Mesothelial cell of epicardium (in vitro differentiated cells): ENCODE measurements at places on chromosomes 4 and X.

- no peak for DNase-seq
- no peaks in the 10 kb centered on the region for H3K36me3 ChIP-seq
- H3K4me1 ChIP-seq: peaks cover 7% of the 10 kb centered on the region
- no peaks in the 10 kb centered on the region for H3K27me3 ChIP-seq
These were observed 7.4 kb upstream of the HCCS start for GRCh38 chrX:11103751-11104150.

DNA sequence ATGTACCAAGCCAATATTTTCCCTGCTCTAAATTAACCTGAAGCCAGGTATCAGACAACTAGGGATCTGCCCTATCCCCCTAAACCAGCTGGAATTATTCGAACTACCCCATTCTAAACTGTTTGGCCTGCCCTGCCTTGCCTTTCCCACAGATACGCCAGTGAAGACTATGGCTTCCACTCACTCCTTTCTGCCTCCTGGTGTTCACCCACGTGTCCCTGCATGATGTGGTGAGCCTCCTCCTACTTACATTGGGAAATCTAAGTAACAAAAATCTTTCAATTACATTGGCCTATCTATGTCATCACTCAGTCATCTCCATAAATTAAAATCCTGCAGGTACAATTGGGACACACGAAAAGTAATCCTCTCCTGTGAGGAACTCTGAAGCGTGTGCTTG lies 6.1 kb upstream of the LDOC1 start:
- H3K27me3 ChIP-seq: no peaks in the 10 kb centered on the region
- no peak overlapping the region for H3K27ac ChIP-seq
- H3K4me1 ChIP-seq: no peaks in the 10 kb centered on the region
- no peak for DNase-seq

DNA sequence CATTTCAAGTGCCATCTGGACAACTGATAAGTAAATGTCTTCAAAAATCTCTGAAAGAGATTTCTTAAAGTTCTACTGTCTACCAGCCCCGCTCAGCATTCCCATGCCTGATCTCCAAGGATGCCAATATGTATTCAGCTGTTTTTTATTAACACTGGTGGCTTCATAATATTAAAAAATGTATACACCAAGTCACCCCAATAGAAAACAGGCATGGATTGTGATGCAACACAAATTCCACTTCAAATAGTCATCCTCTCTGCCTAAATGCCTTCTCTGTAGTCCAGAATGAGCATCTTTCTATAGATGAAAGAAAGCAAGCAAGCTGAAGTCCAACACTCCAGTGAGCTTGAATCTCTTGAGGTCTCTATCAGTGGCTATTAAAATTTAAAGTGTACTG lies 152.2 kb upstream of the PPARGC1A start:
- H3K4me1 ChIP-seq: no peaks in the 10 kb centered on the region
- H3K4me3 ChIP-seq: no peak overlapping the region
- peaks cover 45% of the 10 kb centered on the region for H3K27me3 ChIP-seq
- H3K36me3 ChIP-seq: no peaks in the 10 kb centered on the region

- peaks cover 4% of the 10 kb centered on the region for H3K36me3 ChIP-seq
- DNase-seq: no peak
- no peak overlapping the region for H3K4me3 ChIP-seq
These were observed 161.5 kb upstream of the SFRP2 start for GRCh38 chr4:153950100-153950979.

DNA sequence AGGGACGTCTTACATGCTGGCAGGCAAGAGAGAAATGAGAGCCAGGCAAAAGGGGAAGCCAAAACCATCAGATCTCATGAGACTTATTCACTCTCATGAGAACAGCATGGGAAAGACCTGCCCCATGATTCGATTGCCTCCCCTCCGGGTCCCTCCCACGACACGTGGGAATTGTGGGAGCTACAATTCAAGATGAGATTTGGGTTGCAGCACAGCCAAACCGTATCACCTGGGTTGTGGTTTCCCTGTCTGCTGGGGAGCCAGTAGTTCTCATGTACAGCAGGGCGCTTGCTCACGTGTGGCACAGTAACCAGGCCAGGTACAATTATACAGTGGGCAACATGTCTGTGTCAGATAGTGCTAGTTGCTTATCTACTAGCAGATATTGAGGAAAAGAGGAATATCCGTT lies 11.1 kb upstream of the RS1 start:
- no peaks in the 10 kb centered on the region for H3K27me3 ChIP-seq
- no peak overlapping the region for H3K27ac ChIP-seq
- H3K4me3 ChIP-seq: no peak overlapping the region
- no peaks in the 10 kb centered on the region for H3K36me3 ChIP-seq
- no peaks in the 10 kb centered on the region for H3K4me1 ChIP-seq

DNA sequence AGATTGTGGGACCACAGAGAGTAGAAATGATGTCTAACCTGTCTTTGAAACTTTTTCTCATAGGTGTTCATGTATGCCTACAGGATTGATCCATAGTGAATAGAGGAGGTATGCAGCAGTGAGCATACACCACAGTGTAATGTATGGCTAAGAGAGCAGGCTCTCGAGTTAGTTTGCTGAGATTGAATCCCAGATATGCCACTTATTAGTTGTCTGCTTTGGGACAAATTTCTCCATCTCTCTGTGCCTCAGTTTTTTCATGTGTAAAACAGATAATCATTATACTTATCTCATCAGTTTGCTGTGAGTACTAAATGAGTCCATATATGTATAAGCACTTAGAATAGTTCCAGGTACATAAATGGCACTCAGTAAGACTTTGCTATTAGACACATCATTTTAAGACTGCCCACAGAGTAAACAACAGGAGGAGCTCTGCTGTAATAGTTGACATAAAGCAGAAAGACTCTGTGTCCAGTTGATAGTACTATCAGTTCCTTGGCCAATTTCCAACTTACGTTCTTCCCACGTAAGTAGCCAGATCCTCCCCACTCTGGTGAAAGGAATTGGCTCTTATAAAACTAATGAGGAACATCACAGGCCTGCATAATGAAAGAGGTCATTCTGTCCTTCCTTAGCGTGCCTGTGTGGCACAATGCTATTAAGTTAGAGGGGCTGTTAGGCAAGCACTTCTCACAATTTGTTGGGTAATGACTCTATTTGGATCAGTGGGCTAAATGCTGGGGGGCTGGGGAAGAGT lies 20.7 kb upstream of the RNF150 start:
- H3K27ac ChIP-seq: peak overlapping the region; percentile 77
- no peaks in the 10 kb centered on the region for H3K36me3 ChIP-seq
- peaks cover 3% of the 10 kb centered on the region for H3K27me3 ChIP-seq
- peaks cover 15% of the 10 kb centered on the region for H3K4me1 ChIP-seq
- no peak for DNase-seq

DNA sequence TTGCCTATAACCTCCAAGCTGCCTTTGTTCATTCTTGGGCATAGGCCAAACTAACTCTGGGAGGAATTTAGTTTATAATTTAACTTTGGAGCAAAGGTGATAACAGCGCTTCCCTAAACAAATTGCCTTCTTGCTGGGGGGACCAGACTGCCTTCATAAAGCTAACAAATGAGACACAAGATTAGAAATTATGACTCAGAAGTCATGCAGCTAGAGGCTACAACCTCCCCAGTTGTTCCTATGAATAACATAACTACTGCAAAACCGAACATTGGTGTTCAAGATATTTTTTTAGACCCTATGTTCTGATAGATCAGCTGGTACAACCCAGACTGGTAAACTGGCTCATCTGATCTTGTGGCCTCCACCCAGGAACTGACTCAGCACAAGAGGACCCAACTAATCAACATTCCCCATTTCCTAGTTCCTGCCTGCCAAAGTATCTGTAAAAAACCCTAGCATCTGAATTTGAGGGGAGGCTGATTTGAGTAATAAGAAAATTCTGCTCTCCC lies 22.0 kb upstream of the TMPRSS11B start:
- peaks cover 7% of the 10 kb centered on the region for H3K4me1 ChIP-seq
- peak overlapping the region; percentile 39 for H3K27ac ChIP-seq
- H3K4me3 ChIP-seq: no peak overlapping the region
- DNase-seq: no peak
- H3K27me3 ChIP-seq: no peaks in the 10 kb centered on the region

DNA sequence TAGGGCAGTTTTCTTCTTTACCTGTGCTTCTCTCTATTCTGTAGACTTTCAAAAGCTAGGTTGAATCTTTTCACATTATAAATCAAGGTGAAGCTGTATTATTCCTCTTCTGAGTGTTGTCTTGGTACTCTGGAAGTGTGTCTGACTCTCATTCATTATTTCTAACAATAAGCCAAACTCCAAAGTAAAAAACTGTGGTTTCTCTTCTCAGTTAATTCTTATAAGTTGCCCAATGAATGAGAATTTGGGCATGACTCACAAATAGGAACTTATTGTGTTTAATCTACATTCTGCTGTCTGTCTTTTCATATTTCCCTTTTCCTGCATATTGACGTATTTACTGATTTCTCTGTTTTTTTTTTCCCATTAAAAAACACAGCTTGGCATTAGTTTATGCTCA lies 714.5 kb downstream of the CCSER1 start:
- H3K27ac ChIP-seq: no peak overlapping the region
- peaks cover 12% of the 10 kb centered on the region for H3K4me1 ChIP-seq
- no peak for DNase-seq
- no peak overlapping the region for H3K4me3 ChIP-seq
- no peaks in the 10 kb centered on the region for H3K36me3 ChIP-seq

DNA sequence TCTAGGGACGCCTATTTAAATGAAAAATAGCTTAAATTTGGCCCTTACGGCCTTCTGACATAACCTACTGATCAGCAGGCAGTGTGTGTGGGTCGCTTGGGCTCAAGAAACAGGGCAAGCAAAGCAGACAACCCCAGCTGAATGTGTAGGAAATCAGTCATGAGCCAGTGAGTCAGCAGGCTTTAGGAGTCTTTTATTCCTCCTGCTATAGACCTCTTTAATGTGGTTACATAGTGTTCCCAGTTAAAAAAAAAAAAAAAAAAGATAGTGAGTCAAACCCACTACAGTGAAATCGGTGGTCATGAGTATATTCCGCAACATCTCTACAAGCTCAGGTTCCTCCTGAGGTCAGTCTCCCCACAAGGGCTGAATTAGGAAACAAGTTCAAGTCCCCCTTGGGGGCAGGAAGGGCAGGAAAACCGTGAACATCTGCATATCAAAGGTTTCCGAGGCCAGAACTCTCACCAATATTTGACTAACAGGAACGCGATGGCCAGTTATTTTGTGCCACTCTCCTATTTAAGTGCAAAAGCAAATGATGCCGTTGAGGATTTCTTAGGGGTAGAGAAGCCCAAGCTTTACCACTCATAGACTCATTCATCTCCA lies 32.7 kb downstream of the ACSL1 start:
- H3K36me3 ChIP-seq: peaks cover 11% of the 10 kb centered on the region
- H3K27me3 ChIP-seq: no peaks in the 10 kb centered on the region
- H3K27ac ChIP-seq: no peak overlapping the region
- no peak for DNase-seq
- H3K4me1 ChIP-seq: peaks cover 10% of the 10 kb centered on the region
- H3K4me3 ChIP-seq: no peak overlapping the region

DNA sequence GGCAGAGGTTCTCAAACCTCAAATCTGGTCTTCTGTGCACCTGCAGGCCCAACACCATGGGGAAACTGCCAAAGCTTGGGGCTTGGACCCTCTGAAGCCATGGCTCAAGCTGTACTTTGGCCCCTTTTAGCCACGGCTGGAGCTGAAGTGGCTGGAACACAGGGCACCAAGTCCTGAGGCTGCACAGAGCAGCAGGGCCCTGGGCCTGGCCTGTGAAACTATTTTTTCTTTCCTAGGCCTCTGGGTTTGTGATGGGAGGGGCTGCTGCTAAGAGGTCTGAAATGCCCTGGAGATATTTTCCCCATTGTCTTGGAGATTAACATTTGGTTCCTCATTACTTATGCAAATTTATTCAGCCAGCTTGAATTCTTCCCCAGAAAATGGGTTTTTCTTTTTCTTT lies 18.3 kb upstream of the PI4K2B start:
- peaks cover 6% of the 10 kb centered on the region for H3K36me3 ChIP-seq
- no peak overlapping the region for H3K4me3 ChIP-seq

GRCh38 chr4:74105656-74106280 lies 6.8 kb upstream of the CXCL2 start:
- H3K27ac ChIP-seq: peak overlapping the region; percentile 77
- H3K27me3 ChIP-seq: peaks cover 5% of the 10 kb centered on the region
- DNase-seq: no peak
- H3K36me3 ChIP-seq: no peaks in the 10 kb centered on the region
- H3K4me3 ChIP-seq: no peak overlapping the region

DNA sequence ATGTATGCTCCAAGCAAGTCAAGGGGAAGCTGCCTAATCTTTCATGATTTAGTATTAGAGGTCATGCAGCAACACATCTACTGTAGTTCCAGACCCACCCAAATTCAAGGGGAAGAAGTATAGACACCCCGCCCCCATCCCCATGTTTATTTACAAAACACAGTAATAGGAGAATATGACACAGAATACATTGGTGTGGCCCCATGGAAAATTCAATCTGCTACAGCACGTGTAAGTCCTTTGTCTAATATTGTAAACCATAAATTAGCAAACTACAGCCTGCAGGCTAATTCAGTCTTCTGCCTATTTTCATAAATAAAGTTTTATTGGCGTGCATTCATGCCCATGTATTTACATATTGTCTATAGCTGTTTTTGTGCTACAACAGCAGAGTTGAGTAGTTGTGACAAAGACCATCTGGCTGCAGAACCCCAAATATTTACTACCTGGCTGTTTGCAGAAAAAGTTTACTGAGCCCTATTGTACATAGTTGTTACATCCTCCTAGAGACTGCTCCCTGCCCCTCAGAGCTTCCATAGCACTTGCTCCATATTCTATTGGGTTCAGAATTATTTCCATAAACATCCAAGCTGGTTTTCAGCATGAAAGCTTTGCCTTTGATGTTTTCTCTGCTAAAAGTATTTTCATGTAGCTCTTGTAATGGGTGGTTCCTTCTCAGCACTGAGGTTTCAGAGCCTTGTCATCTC lies 326.8 kb upstream of the CPEB2 start:
- H3K27me3 ChIP-seq: peaks cover 12% of the 10 kb centered on the region
- no peaks in the 10 kb centered on the region for H3K36me3 ChIP-seq
- H3K4me1 ChIP-seq: no peaks in the 10 kb centered on the region
- no peak for DNase-seq
- H3K4me3 ChIP-seq: no peak overlapping the region

DNA sequence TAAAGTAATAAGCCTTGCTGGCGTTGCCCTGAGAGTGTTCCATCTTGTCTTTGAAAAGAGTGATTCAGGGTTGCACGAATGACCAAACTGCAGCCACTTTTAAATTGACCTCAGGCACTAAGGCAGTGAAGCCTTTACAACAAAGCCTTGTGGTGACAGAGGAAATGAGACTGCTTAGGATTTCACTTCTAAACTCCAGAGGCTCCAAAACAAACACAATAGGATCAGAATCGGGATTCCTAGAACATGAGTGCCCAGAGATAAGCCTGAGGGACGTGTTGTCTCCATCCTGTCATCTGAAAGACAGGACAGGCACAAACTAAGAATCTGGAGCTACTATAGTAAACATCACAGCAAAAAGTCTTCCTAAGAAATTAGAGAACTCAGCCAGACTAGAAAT lies 405.2 kb downstream of the PPARGC1A start:
- H3K36me3 ChIP-seq: no peaks in the 10 kb centered on the region
- no peak overlapping the region for H3K27ac ChIP-seq
- H3K4me3 ChIP-seq: no peak overlapping the region
- no peak for DNase-seq
- H3K4me1 ChIP-seq: no peaks in the 10 kb centered on the region
